ENCODE measurements at places on chromosomes 4 and X. TPM values are rescaled to one million over a fixed set of nuclear protein-coding genes. Genes with fewer than 3 reads are reported as not detected.

PUDP gene
- total RNA-seq: 4.5 TPM

IL9R gene
- total RNA-seq: not detected

LUZP4 gene
- not detected for total RNA-seq

GAGE12F gene
- total RNA-seq: not detected

RS1 gene
- total RNA-seq: not detected

VGLL1 gene
- total RNA-seq: not detected

DAPP1 gene
- 0.41 TPM for total RNA-seq

NUP62CL gene
- total RNA-seq: 1.6 TPM

NLRP2B gene
- total RNA-seq: under 0.01 TPM

CXCL6 gene
- 0.41 TPM for total RNA-seq

DSPP gene
- 0.41 TPM for total RNA-seq

ADH1B gene
- not detected for total RNA-seq

SPON2 gene
- total RNA-seq: 6.1 TPM

FOXP3 gene
- not detected for total RNA-seq

TMEM154 gene
- total RNA-seq: under 0.01 TPM

RRH gene
- 0.41 TPM for total RNA-seq

SHISA3 gene
- under 0.01 TPM for total RNA-seq

GABRQ gene
- total RNA-seq: 0.82 TPM

PAGE2 gene
- not detected for total RNA-seq

AFP gene
- total RNA-seq: not detected

TEX11 gene
- total RNA-seq: not detected

AKAP4 gene
- total RNA-seq: not detected

ALAS2 gene
- 50.1 TPM for total RNA-seq
